ENCODE measurements at places on chromosomes 1 and 21. TPM values are rescaled to one million over a fixed set of nuclear protein-coding genes. Genes with fewer than 3 reads are reported as not detected.

The TTC39A gene
- 0.49 TPM for total RNA-seq

The OLFM3 gene
- total RNA-seq: 24.3 TPM

The FMO3 gene
- 0.49 TPM for total RNA-seq

The RHBG gene
- not detected for total RNA-seq

The POU3F1 gene
- total RNA-seq: 6.1 TPM

The RNF223 gene
- total RNA-seq: not detected

The CPTP gene
- 10.6 TPM for total RNA-seq

The CHD5 gene
- total RNA-seq: 35.2 TPM

The ZSCAN20 gene
- total RNA-seq: 6.9 TPM

The TMOD4 gene
- total RNA-seq: not detected

Data from temporal lobe (tissue), 4 donors.